PC-9 (cell line): ENCODE measurements at places on chromosomes 2 and 18. TPM values are rescaled to one million over a fixed set of nuclear protein-coding genes. Genes with fewer than 3 reads are reported as not detected.

Gene FOXD4L1
- total RNA-seq, result 0.28 and 0.43 TPM in 2 replicates

Gene GLI2
- 11.6 and 14.6 TPM in 2 replicates for total RNA-seq

Gene ICOS
- total RNA-seq, result not detected in 2 replicates

Gene PROM2
- 129 and 147 TPM in 2 replicates for total RNA-seq
